Activated CD4-positive, alpha-beta memory T cell treated with anti-CD3 and anti-CD28 coated beads for 36 hours (primary cell): ENCODE measurements at places on chromosomes 3 and 15.

GRCh38 chr15:36126194-36126593, 453.2 kb upstream of the CDIN1 start:
- no peak for DNase-seq

DNA sequence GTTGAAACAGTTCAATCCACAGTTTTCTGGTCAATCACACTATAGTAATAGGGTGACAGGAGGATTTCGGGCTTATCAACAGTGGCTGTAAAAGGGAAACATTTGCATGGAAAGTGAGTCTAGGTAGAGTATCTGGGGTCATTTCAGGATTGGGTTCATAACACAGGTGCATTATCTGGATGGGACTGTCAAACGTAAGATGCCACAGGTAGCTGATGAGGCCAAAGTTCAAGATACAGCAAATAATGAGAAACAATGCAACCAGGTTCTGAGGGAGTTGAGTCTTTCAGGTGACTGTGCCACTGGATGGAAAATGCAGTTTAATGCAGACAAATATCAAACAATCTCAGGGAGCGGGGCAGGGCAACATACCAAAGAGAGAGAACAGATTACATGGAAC, 62.2 kb downstream of the WDR76 start:
- no peak for DNase-seq

DNA sequence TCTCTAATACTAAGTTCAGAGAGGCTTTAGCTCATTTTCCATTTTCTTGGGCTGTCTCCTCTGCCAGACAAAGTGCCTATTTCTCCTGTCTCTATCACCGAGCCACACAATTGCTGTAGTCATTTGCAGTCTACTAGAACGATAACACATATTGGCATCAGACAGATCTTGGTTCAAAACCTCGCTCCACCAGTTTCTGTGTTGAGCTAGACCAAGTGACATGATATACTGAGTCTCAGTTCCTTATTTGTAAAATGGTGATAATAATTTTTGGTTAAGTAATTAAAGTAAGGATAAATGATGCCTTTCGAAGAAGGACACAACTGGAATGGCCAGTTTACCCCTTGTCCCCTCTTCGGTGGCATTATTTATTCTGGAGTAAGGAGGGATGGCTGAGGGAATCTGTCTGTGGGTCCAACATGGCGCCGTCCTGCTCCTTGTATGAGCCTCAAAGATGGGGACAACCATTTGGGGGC, 398 bp upstream of the RAB7A start:
- DNase-seq = no peak

GRCh38 chr3:65597952-65598413, 440.7 kb downstream of the MAGI1 start:
- no peak for DNase-seq

DNA sequence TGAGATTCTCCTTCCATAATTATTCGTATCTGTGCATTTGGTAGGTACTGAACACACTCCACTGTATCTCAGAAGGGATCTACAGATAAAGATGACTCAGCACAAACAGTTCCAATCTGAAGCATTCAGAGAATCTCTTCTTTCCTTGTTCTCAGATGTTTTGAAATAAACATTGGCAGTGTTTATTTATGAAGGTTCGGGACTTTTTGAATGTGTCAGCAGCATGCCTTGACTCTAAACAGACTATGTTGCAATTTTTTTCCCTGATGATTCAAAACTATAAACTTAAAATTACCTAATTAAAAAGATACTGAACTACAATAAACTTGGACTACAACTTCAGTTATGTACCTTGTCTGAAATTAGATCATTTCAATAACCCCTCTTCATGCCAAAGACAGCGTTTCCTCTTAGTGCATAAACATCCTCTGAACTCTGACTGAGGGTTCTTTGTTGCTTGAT, 612.9 kb upstream of the TBL1XR1 start:
- DNase-seq = no peak

- peak; percentile 4 for DNase-seq
These were observed 218.6 kb downstream of the SNRPN start for GRCh38 chr15:25173241-25174028.

- DNase-seq = no peak
These were observed 57.6 kb downstream of the GAP43 start for GRCh38 chr3:115680803-115681345.

DNA sequence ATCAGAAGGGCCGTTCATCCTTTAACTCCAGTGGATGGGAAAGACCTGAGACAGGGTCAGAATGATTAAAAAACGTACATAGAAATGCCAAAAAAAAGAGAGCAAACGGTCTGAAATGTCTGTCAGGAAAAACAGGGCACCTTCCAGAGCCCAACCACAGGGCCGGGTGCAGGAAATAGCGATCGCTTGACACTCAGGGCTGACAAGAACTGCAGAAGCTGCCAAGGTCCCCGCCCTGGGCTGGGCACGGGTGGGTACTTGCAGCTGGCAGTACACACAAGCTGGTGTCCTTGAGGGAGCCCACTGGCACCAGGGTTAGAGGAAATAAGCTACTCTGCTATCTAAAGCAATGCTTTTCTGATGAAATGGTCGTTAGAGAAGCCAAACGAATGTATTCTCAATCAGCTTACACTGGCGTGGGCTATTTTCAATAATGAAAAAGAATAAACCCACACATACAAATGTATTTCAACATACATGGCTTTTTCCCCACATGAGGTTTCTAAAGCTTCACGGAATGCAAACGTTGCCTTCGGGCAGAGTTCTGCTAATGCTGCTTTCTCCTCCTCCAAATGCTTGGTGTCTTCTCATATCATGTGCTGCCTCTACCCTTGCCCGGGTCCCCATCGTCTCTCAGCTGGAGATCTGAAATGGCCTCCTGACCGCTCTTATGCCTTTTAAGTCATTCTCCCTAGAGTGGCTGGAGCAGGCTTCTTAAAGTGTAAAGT, 15.6 kb downstream of the FRMD4B start:
- peak; percentile 21 for DNase-seq

GRCh38 chr3:181782306-181782954, 70.7 kb downstream of the SOX2 start:
- DNase-seq = no peak

- DNase-seq = no peak
These were observed 30.3 kb upstream of the PSMD6 start for GRCh38 chr3:64053581-64053980.

- DNase-seq = no peak
These were observed 526.8 kb upstream of the TBL1XR1 start for GRCh38 chr3:177724020-177724638.

DNA sequence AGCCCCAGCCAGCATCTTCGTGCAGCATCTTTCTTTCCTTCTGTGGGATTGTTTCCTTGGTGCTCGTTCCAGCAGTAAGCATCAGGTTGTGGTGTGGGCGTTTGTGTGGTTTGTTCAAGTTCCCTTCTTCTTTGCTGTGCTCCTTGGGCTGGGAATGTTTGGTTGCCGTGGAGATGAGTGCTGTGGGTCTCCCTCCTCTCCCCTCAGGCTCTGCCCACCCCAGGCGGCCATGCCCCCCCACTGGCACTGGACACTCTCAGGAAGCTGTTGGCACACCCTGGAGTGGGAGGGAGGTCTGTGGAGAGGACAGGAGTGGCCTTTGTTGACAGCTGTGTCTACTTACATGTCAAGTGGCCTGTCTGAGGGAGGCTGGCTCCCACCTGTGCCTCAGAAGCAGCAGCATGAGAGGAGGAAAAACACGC, 46.5 kb upstream of the SACM1L start:
- DNase-seq = no peak
